ENCODE measurements at places on chromosomes 2 and 18.
A peak's percentile ranks its signal among the peaks of the same experiment; 100 is the strongest.

- no peak for DNase-seq
These were observed 1024.9 kb downstream of the BCL11A start for GRCh38 chr2:59528525-59528924.

DNA sequence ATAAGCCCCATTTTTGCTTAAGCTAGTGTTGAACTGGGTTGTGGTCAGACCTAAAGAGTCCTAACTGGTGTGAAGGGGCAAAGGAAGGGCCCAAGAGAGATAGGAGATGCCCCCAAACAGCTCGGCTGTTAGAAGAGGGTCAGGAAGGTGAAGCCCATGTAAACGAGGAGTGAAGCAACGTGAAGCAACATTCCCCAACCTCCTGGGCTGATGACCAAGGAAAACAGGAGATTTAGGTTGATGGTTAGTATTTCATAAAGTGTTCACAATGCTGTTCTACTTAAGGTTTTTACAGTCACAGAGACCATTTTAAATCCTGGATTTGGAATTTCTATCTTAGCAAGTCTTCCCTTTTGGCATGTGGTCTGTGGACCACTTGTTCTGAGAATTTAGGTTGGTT, 144.0 kb upstream of the SERPINE2 start:
- no peak for DNase-seq

DNA sequence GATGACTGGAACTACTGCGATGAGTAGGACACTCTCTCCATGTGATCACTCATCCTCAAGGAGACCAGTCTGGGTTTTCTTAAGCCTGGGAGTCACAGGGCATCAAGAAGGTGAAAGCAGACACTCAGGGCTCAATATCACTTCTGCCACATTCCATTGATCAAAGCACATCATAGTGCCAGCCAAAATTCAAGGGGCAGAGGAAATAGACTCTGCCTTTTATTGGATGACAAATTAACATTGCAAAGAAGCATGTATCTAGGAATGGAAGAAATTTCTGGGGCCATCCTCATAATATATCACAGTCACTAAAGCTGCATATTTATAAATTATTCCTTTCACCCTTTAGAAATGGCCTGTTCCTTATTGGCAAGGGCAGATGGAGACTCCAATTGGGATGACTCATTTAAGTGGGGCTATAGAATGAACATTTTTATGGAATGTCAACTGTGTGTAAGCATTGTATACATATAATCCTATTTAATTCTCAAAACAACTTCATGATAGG, 114.8 kb upstream of the CDC42EP3 start:
- no peak for DNase-seq

- DNase-seq, result peak; percentile 10
These were observed 29.6 kb upstream of the ENOSF1 start for GRCh38 chr18:741931-742512.

DNA sequence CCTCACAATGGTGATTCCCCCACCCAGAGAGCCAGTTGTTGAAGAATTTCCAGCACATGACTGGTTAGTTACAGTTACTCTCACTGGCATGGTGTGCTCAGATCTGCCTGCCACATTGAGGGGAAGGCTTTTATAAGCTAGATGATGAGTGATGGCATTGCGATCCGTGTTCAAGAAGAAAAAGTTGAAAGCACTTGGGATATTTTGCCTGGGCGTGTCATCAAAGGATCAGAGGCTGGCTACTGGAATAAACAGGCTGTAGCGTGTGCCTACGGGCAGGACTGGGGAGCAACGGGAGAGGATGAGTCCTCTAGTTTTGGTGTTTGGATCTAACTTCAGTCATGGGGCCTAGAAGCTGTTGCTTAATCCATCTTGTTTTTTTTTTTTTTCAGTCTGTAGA, 175.0 kb downstream of the SETBP1 start:
- no peak for DNase-seq

DNA sequence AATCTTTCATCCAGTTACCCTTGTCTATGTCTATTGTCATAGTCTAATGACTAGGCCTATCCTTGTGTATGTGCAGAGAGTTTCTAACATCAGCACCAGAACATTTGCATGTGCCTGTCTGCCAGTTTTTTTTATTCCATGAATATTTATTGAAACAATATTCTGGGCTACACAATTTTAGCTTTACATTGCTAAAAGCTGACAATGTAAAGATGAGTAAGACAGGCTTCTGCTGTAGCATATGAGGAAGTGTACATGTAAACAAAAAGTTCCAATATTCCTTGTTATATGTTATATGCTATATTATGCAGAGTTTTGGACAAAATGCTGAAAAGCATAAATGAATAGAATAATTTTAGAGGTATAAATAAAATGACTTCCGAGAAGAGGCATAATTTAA, 357.7 kb downstream of the NYAP2 start:
- DNase-seq, result no peak

DNA sequence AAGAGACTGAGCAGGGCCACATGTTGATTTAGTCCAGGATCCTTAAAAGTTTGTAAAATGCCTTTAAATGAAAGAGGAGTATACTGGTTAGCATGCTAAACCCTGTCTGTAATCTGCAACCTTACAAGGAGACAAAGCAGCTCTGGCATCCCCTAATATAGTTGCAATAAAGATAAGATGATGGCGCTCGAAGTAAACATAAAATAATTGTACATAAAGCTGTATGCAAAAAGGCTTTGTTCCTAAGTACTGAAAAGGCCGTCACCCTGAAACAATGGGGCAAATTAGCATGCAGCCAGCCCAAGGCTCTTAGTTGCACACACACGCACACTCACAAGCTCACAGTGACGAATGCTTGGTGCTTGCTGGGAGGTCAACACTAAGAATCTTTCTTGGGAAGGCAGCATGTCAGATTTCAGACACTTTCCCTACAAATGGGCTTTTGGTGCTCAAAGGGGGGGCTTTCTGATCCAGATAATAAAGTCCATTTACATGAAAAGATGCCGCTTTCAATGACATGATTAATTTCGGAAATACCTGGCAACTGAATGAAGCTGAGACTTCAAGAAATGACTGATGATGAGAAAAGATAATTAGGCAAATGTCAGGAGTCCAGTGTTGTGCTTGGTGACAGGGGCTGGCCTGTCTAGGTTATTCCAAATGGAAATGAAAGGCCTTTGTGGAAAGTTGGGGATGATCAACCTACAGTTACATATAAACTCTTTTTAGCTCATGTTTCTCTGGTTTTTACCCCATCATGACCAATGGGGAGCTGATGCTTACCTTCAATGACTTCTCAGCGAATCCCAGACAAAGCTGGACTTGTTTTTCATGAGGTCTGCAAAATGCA, 370.3 kb downstream of the MEIS1 start:
- DNase-seq, result no peak
